Panc1 (cell line): ENCODE measurements at places on chromosomes 16 and 17. TPM values are rescaled to one million over a fixed set of nuclear protein-coding genes. Genes with fewer than 3 reads are reported as not detected.

The C16orf78 gene
- not detected for total RNA-seq

The CNGB1 gene
- not detected for total RNA-seq

The P2RX5 gene
- 14.9 TPM for total RNA-seq

The C16orf54 gene
- 0.18 TPM for total RNA-seq

The TMEM238L gene
- not detected for total RNA-seq
